Activated T-helper 2 cell treated with anti-CD3 and anti-CD28 coated beads, Interferon-gamma antibody, Interleukin-2, Interleukin-4, amounts not matched to agents 10 μg/mL and 5 μg/mL and 100 μg/mL, durations not matched to agents 14 hours and 24 hours and 36 hours (primary cell): ENCODE measurements at places on chromosomes 2 and 18.
A peak's percentile ranks its signal among the peaks of the same experiment; 100 is the strongest.

DNA sequence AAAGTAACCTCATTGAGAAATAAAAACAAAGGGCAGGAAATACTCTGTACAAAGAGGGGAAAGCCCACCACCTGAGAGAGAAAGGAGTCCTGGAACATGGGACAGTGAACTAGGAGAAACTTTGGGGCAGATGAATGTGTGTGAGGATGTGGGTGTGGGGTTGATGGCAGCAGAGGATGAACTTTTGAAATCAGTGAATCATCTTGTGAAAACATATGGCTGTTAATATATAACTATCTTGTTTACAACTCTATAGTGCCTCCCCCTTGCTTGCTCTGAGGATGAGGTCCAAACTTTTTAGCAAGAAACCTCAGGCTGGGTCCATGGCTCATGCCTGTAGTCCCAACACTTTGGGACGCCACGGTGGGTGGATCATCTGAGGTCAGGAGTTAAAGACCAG, 171.8 kb upstream of the LHCGR start:
- DNase-seq, result no peak

DNA sequence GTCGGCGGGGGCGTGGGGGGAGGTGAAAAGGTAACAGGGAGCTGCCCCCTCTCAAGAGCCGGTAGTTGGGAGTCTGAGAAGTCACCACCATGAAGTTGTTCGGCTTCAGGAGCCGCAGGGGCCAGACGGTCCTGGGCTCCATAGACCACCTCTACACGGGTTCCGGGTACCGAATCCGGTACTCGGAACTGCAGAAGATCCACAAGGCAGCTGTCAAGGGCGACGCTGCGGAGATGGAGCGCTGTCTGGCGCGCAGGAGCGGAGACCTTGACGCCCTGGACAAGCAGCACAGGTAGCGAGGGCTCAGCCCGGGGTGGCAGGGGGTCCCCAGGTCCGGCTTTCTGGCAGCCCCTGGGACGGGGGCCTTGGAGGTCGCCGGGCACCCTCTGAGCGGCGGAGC, 47.1 kb upstream of the ZNF519 start:
- DNase-seq, result no peak

GRCh38 chr2:88127888-88128653, at the start of gene FABP1:
FABP1 (minus strand) TSS chr2:88128062; CDS start chr2:88128017, 45 bp downstream.
- DNase-seq, result no peak

GRCh38 chr2:222884805-222885424, 24.1 kb downstream of the ACSL3 start:
- no peak for DNase-seq

- no peak for DNase-seq
Measured at GRCh38 chr2:58571181-58571852, 330.2 kb upstream of the FANCL start.

- no peak for DNase-seq
Measured at GRCh38 chr2:188969236-188969635, 4.9 kb upstream of the COL3A1 start.

GRCh38 chr2:100978582-100979191, 23.4 kb upstream of the RPL31 start:
- DNase-seq, result no peak

- no peak for DNase-seq
Measured at GRCh38 chr2:132477962-132478361, 61.4 kb downstream of the GPR39 start.

DNA sequence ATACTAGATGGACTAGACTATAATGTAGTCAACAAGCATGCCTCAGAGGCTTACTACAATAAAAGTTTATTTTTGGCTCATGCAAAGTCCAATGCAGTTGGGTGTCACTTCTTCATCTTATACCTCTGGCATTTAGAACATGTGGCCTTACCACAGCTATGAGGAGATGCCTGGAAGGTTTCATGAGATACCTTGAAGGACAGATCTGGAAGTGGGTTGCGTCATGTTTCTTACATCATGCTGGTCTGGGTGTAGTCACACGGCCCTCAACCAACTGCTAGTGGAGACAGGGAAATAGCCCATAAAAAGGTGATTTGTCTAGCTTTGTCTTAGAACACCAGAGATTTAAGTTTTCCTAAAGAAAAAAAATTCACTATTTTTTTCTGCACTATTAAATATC, 91.7 kb upstream of the MMADHC start:
- no peak for DNase-seq

DNA sequence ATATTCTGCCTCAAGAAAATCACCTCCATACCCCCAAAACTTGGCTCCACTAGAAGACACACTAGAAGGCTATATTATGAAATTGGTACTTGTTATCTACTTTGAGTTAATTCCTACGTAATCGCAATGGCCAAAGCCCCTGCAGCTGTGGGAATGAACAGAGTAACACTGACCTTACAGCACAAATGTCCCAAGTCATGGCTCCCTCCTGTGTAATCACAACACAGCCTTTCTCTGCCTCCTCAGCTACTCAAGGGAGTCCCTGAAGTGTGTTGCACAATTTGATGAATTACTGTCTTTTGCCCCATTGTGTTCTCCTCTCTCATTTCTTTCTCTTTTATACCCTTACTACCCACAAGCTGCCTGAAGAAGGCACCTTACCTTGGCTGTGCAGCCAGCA, 375.2 kb downstream of the ARHGAP15 start:
- DNase-seq, result no peak

- DNase-seq, result no peak
Measured at GRCh38 chr2:1117569-1117968, 166.9 kb downstream of the SNTG2 start.

- no peak for DNase-seq
Measured at GRCh38 chr2:110860630-110861029, 128.3 kb downstream of the ACOXL start.

DNA sequence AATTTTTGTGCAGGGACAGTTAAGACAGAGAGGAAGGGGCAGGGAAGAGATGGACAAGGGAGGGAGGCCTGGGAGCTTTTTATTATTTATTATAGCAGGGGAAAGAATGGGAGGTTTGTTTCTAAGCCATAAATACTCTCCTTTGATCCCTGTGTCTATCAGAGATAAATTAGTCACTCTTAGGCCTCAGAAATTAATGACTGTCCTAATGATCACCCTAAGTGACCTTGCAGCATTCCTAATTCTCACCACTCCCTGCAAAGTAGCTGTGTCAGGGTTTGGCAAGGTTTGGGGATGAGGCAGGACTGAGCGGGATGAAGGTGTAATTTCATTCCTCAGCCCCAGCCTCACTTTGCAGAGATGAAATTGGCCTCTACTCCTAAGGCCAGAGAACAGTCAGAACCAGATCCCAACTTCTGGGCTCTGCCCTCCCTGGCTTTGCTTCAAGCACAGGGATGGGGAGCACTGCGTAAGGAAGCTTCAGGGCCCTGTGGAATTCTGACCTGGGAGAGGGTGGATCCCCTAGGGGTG, 95.0 kb downstream of the TMEM17 start:
- DNase-seq, result no peak

DNA sequence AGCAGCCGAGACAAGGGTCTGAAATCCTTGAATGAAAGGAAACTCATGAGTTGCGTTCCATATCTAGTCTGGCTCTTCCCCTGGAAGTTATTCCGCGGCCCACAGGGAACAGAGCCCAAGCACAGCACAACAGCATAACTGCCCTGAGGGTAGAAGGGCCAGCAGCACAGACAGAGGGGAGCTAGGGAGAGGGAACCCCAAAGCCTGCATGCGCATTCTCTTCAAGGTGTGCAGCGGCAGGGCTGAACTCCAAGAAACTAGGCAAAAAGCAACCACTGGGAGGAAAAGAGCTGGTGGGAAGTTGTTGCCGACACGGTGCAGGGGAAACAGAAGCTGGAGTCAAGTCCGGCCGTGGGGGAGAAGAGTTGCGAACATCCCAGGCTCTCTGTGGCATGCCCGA, 11.8 kb downstream of the GPR148 start:
- no peak for DNase-seq

DNA sequence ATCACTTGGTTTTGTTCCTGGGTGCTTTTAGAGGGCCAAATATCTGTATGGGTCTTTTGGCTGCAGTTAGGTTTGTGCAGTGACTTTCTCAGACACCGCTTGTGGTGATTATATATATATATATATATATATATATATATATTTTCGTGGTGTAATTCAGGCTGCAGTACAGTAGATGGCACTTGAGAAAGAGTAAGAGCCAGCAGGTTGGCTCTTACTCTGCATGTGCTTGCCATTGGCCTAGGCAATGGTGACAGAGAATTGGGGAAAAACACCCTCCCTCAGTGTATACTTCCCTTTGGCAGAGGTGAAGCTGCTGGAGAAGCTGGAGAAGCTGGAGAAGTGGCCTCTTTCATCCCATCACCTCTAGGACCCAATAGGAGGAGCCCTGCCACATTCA, 22.2 kb upstream of the MYL1 start:
- no peak for DNase-seq

DNA sequence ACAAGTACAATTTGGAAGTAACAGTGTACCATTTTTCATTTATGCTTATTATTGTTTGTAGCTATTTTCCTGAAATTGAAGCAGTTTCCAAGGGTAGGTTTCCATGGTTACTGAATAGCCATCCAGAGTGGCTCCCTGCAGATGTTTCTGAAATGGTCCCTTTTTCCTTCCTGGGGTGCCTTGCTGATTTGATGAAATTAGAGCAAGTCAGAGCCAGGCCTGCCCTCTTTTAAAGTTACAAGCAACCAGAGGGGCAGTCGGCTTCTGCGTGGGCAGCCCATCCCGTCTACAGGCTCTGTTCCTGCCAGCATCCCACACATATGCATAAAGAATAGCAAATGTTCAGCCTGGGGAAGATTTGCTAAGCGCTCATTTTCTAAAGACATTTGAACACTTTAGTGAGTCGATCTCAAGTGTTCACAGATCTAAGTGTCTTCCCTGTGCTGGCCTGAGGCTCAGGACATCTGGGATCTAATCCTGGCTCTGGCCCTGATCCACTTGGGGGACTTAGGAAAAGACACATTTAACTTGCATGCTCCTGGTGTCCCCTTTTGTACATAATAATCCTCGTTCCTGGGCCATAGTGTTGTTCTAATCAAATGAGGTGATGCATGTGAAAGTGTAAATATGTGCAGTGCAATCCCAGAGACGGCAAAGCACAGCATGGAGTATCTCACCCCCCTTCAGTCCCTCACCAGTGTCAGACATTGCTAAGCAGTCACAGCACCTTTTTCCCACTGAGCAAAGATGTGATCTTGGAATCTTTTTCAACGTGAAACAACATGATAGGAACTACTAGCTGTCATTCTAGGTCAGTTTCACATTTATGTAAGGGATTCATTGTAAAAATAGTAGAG, 92.2 kb downstream of the STPG4 start:
- no peak for DNase-seq

DNA sequence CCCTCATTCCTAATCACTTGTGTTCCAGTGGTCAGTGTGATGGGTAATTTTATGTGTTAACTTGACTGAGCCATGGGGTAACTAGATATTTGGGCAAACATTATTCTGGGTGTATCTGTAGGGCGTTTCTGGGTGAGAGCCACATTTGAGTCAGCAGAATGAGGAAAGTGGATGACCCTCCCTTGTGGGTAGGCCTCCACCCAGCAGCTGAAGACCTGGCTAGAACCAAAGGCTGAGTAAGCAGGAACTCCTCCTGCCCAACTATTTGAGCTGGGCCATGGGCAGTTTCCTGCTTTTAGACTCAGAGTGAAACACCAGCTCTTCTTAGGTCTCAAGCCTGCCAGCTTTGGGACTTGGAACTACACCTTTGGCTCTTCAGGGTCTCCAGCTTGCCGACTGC, 141.8 kb downstream of the ACKR3 start:
- DNase-seq, result no peak

GRCh38 chr18:532632-533031, 32.1 kb upstream of the COLEC12 start:
- no peak for DNase-seq

GRCh38 chr2:240211598-240212424, 71.4 kb upstream of the OTOS start:
- no peak for DNase-seq

- DNase-seq, result peak; percentile 8
Measured at GRCh38 chr2:68738906-68739594, 4.4 kb downstream of the ARHGAP25 start.

DNA sequence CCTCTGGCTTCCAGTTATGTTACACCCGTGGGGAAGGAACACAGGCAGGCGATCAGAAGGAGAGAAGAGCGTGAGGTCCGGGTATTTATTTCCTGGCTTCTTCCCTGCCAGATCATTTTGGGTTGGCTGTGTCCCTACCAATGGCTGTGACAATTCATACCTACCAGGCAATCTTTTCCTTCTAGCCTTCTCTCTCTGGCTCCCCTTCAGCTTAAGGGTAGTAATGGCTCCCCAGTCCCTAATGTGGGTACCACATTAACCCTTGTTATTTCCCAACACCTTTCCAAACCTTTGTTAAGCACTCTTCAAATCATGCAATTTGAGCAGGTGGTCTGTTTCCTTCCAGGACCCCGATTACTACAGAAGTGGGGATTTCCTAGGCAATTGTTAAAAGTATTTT, 78.8 kb upstream of the LYPD6B start:
- DNase-seq, result no peak

- no peak for DNase-seq
Measured at GRCh38 chr18:950882-951495, 46.3 kb downstream of the ADCYAP1 start.

DNA sequence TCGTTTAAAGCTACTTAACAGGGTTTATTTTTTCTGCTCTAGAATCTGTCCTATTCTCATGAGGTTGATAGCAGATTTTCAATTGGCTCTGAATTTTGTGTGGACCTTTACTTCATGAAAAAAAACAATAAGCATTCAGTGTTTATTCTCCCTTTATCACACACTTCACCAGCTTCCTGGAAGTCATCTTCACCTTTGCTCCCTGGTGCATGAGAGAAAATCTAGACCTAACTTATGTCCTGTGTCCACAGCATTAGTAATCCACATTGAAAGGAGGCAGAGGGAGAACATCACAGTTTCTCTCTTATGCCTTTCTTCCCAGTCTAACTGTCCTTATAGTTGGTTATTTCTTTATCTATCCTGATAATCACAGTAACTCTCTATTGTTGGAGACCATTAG, 316.1 kb downstream of the PTH2R start:
- no peak for DNase-seq

- DNase-seq, result no peak
Measured at GRCh38 chr2:85702172-85702571, 8.0 kb downstream of the GNLY start.

DNA sequence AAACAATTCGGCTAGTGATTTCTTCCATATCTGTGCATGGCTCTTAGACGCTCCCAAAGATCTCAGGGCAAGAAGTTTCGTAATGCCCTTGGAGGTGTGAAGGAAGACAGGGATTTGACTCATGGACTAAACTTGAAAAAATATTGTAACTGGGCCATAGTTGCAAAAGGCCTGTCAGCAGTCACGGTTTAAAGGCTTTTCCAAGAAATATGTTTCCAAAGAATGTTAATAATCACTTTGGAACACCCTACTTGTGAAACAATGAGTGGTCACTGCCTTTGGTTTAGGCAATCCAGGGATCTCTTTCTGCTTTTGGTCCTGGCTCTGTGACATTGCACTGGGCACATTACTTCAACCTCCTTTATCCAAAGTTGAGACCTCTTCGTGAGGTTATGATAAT, 102.5 kb upstream of the RASGRP3 start:
- DNase-seq, result no peak

DNA sequence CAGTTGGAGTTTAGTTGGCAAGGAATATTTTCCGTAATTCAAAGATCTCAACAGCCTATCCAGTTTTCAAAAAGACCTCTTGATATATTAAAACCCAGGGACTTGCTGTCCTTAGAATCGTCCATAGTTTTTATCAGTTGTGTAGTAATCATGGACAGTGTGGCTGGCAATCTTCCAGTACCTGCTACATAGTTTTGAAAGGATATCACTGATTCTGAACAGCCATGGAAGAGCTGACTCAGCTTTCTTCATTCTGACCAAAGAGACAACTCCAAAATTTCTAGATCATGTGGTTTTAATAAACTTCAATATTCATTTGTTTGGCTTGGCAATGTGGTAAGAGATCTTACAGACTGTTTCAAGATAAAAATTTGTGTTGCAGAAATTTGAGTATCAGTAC, 616.7 kb downstream of the TDRD15 start:
- DNase-seq, result no peak
